ENCODE measurements at places on chromosomes 1 and 21.
A peak's percentile ranks its signal among the peaks of the same experiment; 100 is the strongest.

DNA sequence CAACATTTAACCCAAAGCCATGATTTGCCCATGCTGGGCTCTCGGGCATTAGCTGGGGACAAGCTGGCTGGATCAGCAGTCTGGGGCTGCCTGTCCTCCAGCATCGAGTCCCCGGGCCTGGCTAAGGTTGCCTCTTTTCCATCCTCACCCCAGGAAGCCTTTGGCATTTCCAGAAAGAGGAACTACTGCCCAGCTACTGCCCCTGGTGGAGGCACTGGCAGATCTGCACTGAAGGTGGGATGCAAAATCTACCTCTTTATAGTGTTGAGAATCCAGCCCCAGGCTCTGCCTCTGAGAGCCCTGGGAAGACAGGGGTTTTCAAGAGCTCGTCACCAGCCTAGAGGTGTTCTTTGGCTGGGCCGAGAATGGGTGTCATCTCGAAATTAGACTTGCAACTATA is 635.9 kb downstream of the MATN1 start:
- peak; percentile 13 for DNase-seq

DNA sequence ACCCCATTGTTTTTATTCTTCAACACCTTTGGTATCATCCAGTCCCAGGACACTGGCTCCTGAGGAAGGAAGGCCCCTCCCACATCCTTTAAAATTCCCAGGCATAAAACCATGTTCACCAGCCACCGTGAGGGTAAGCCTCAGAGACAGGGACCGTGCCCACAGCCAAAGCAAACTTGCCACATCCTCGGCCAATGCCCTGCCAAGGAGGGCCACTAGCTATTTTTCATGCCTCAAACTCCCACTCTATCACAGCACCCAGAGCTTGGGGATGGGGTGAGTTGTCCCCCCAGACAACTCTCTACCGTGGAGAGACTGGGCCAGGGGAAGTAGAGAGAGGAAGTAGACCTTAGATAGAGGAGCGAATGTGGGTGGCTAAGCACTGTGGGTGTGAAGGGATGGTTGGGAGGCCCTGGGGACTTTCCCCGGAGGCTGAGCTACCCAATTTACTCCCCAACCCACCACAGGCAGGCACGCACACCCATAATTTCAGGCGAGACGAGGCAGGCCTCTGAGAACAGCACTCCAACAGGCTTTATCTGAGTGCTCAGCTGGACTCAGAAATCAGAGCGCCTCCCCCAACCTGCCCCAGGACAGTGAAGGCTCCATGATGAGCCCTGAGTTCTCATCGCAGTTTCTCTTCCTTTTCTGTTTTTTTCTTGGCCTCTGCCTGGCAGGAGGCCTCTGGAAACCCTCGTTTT is 15.9 kb upstream of the BTG2 start:
- peak; percentile 91 for DNase-seq

GRCh38 chr1:186188004-186188539 is 187.0 kb downstream of the TPR start:
- DNase-seq: no peak

DNA sequence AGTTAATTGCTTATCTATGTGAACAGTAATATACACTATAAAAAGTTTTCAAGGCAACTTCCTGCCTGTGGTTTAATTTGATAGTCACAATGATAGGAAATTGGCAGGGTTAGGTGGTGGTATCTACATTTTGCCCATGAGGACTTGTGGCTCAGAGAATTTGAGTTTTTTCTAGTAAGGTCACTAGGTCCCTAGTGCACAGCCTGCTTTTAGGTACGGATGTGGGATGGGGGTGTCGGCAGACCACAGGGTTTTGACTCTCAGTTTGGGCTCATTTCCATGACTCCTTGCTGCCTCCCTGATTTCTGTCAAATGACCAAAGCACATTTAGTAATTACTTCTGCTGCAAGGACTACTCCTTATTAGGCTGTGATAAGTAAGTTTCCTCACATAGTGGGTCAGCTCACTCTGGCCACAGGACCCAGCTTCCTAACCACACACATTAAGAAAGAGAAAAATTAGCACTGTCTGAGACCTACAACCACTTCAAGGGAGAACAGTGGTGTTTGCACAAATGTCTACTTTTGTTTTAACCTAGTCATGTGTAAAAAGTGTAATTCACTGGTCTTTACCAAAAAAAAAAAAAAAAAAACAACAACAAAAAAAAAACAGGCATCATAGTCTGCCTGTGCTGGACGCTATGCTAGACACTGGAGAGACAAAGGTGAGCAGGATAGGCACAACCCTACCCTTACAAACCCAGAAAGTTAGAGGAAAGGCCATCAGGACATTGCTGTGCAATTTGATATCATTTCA is 43.7 kb downstream of the MRPL39 start:
- no peak for DNase-seq

DNA sequence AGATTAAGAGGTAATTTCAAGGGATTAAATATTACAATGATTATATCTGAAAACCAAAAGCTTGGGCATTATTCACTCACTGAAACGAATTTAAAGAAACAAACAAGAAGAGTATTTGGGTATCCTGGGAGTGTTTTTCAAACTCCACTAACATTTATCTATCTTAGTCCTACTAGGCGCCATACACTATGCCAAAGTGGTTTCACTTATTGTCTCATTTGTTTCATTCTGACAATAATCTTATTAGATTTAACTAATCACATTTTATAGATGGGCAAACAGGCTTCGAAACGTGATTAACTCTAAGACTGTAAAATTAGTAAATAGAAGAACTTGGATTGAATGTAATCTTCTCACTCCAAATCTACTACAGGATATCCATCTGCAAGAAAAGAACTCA is 25.4 kb downstream of the ASH1L start:
- DNase-seq: no peak

DNA sequence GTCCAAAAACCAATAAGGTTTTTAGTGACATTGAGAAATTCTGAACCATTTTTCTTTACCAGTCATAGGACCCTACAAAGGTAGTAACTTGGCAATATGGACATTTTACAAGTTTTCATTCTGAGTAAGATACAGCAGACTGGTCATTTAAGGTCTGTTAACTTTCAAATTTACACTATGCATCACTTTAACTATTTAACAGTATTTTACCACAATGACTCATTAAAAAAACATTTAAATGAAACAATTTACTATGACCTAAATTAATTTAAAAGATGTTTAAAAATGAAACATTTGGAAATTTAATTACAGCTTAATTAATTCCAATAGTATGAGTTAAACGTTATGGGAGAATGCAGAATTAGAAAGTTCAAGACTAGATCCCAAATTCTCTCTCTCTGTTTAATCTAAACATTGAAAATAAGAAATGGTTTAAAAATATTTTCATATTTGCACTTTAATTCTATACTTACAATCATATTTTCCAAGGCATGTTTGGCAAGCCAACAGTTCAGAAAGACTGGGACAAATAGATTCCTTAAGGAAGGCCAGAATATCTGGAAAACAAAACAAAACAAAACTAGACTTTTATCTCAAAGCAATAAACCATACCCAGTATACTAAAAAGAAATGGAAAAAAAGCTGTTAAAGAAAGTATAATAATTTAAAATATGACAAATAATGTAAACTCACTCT is 140.9 kb downstream of the KCNT2 start:
- DNase-seq: no peak

- DNase-seq: no peak
These were observed 201.8 kb upstream of the ZC3H12A start for GRCh38 chr1:37272626-37273025.

DNA sequence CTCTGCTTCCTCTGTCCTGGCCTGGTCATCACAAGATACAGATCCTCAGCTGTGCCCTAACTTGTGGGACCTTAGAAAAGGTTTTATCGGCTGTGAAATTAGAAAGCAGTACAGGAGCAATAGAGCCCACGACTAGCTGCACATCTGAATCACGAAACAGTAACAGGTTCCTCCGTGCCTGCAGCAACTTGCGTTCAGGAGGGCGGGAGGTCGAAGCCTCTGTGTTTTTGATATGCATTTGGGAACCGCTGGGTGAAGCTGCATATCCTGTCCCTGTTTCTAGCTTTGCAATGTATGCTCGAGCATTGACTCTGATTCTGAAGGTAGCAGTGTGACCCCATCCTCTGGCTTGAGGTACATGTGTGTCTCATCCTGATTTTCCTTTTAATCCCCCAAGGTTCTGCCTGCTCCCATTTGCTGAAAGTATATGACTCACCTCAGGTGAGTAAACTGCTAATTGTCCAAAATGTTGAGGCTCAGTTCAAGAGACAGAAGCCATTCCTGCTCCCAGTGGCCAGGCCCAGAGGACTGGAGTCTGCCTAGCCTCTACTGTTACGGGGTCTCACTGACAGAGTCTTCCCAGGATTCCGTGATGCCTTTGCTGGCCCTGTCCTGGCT is 44.3 kb downstream of the SCCPDH start:
- DNase-seq: no peak
